Stimulated activated CD4-positive, alpha-beta T cell treated with anti-CD3 and anti-CD28 coated beads, Interleukin-1b, Interleukin-23, amount 100 ng/mL, for 4 hours (primary cell): ENCODE measurements at places on chromosomes 2 and 18.

- no peak for DNase-seq
These were observed 37.6 kb downstream of the RMC1 start for GRCh38 chr18:23540867-23541266.

- no peak for DNase-seq
These were observed 149.6 kb upstream of the GALNT5 start for GRCh38 chr2:157107877-157108276.

GRCh38 chr2:127342101-127342500, 45.7 kb downstream of the MAP3K2 start:
- no peak for DNase-seq

DNA sequence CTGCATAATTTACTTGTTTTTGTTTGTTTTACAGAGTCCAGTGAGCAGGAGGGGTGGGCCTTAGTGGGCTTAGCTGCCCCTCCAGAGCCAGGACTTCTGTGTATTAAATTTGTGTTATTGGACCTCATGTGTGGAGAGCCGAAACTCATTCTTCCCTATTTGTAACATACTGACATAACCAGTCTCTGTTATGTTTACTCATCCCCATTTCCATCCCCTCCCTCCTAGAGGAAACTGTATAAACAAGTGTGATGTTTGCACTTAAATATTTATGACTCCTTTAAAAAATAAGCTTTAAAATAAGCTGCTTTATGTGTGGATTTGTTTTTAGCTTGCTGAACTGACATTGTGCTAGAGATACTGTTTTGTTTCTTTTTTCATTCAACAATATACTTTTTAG, 13.8 kb downstream of the ZNF512 start:
- DNase-seq, result no peak

- no peak for DNase-seq
These were observed 232.2 kb upstream of the ETAA1 start for GRCh38 chr2:67164771-67165522.

- DNase-seq, result no peak
These were observed 279.8 kb downstream of the CELF4 start for GRCh38 chr18:37285825-37286224.

GRCh38 chr2:65292461-65293011, 64.9 kb downstream of the ACTR2 start:
- DNase-seq, result no peak

DNA sequence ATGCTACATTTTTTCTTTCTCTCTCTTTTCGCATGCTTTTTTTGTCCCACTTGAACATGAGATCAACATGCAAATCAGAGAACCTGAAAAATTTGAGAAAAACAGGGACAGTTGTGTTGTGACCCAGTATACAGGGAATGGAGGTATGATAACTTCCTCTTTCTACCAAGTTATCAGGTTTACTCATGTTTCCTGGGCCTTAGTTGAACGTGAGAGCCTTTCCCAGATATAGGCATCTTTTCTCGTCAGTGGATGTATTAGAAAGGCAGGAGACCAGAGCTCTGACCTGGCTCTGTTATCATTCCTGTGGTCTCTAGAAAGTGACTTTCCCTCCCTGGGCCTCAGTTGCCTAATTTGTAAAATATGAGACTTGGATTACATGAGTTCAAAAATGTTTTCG, 30.1 kb upstream of the FAM117B start:
- no peak for DNase-seq

DNA sequence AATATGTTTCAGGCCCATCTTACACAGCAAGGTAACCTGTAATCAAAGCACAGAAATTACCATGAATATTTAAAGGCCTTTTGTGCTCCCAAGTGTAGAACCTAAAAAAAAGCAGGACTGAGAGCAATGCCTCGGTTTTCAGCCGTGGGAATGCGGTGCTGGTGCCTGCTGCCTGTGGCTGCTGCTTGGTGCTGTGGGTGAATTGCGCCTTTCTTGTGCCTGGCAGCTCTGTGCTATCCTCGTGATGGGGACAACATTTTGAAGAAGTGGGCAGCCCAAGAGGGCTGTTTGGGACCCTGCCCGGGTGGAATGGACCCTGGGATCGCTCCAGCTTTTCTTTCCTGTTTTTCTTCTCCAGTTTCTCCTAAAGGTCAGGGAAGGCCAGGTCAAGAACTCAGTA, 91.2 kb downstream of the ASAP2 start:
- no peak for DNase-seq

DNA sequence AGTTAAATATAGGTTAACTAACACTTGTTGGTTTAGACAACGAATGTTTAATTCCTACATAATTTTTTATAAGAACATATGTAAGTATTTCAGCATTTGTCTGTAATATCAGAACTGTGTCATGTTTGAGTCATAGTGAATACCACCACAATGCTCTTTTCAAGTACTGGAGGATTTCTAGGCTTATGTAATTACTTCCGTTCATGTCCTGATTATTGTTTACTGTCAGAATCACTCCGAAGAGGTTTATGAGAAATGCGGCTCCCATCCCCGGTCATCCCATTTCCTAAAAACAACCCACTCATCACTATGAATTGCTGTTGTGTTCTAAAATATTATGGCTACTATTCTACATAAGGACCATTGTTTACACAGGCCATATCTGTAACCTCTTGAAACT, 45.1 kb downstream of the CDH19 start:
- DNase-seq, result no peak
